ENCODE measurements at places on chromosomes 12 and 14.

- DNase-seq = no peak
Measured at GRCh38 chr14:81366214-81366613, 33.9 kb downstream of the STON2 start.

DNA sequence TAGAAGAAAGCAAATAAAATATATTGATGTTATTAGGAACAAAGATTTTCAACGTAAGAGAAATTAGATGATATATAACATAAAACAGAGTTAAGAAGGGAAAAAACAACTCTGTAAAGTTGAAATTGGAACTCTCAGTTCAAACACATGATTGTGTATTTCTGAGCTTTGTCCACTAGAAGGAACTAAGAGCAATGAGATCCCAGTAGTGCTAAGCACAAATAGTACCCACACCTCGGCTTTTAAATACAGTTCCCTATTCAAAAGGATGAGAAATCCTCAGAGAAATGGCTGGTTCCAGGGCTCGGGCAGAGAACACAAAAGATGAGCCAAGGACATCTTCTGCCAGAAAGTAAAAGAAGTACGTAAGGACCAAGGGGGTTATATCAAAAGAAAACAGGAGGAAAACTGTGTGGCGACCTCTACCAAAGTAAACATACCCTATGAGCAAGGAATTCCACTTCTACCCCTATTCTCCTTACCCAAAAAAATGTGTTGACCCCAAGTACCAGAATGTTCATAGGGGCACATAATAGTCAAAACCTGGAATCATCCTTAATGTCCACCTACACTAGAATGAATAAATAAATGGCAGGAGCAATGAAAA lies 96.6 kb downstream of the SPTSSA start:
- no peak for DNase-seq

- DNase-seq = no peak
Measured at GRCh38 chr12:112126911-112127310, 1.6 kb downstream of the TRAFD1 start.

GRCh38 chr12:25694072-25694471 lies 141.0 kb upstream of the LMNTD1 start:
- no peak for DNase-seq

GRCh38 chr12:65838330-65838976 lies 14.2 kb downstream of the HMGA2 start:
- DNase-seq = no peak

- peak; percentile 3 for DNase-seq
Measured at GRCh38 chr14:101761881-101762529, 496 bp downstream of the PPP2R5C start.

GRCh38 chr12:65822732-65823512 lies 1.4 kb upstream of the HMGA2 start:
- DNase-seq = no peak

- DNase-seq = no peak
Measured at GRCh38 chr12:53481939-53482586, 17.2 kb downstream of the MAP3K12 start.

GRCh38 chr14:99670361-99671234 lies 13.5 kb upstream of the CYP46A1 start:
- DNase-seq = no peak

GRCh38 chr14:101962503-101962874 lies 1.9 kb upstream of the DYNC1H1 start:
- no peak for DNase-seq

GRCh38 chr12:45913631-45914030 lies 76.7 kb downstream of the SCAF11 start:
- no peak for DNase-seq

GRCh38 chr14:43671716-43672485 lies 835.2 kb downstream of the FSCB start:
- DNase-seq = no peak

- no peak for DNase-seq
Measured at GRCh38 chr14:90893510-90893909, 77.3 kb upstream of the TTC7B start.

GRCh38 chr14:90554341-90554740 lies 157.5 kb downstream of the CALM1 start:
- no peak for DNase-seq

- DNase-seq = peak; percentile 38
Measured at GRCh38 chr14:28608851-28609828, 157.4 kb upstream of the FOXG1 start.

- no peak for DNase-seq
Measured at GRCh38 chr12:116186482-116187150, 90.9 kb downstream of the MED13L start.

GRCh38 chr14:78501909-78502308 lies 331.7 kb downstream of the NRXN3 start:
- DNase-seq = no peak

- DNase-seq = no peak
Measured at GRCh38 chr14:88463318-88463717, 77.9 kb downstream of the SPATA7 start.

- DNase-seq = no peak
Measured at GRCh38 chr12:71892059-71892458, 46.6 kb upstream of the TPH2 start.

DNA sequence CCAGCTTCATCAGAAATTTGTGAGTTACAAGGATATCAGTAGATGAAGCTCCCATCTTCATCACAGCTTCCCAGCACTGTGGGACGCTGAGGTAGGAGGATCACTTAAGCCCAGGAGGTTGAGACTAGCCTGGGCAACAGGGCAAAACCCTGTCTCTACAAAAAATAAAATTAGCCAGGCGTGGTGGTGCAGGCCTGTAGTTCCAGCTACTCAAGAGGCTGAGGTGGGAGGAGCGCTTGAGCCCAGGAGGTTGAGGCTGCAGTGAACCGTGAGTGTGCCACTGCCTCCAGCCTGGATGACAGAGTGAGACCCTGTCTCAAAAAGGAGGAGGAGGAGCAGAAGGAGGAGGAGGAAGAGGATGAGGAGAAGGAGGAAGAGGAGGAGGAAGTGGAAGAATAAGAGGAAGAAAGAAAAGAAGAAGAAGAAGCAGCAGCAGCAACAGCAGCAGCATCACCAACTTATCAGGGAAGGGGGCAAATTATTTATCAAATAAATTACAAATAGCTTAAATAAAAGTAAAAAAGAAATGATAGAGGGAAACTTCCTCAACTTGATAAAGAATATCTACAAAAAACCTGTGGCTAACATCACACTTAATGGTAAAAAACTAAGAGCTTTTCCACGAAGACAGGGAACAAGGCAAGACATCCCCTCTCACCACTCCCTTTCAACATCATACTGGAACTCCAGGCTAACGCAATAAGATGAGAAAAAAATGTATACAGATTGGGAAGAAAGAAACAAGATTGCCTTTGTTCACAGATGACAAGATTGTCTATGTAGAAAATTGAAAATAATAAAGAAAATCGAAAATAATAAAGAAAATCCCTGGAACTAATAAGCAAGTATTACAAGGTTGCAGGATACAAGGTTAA lies 69.6 kb downstream of the NINJ2 start:
- DNase-seq = no peak

- DNase-seq = no peak
Measured at GRCh38 chr12:26566675-26567074, 266.3 kb downstream of the ITPR2 start.

- DNase-seq = no peak
Measured at GRCh38 chr12:69524755-69525469, 54.7 kb downstream of the FRS2 start.

- no peak for DNase-seq
Measured at GRCh38 chr12:101748907-101749306, 9.6 kb upstream of the SYCP3 start.

DNA sequence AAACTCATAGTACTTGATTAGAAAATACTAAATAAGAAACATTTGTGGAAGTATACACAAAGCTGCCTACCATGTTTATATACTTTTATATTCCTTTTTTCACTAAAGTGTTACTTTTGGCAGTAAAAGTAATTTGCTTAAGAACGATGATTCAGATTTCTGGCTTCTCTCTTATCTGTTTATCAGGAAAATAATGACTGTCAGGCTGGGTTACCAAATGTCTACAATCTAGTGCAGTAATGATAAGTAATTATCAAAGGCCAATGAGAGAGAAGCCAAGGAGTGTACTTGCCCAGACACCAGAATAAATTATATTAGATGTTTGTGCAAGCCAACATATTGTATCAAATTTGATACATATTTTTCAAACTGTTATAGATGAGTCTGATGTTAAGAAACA lies 113.4 kb downstream of the RALGAPA1 start:
- no peak for DNase-seq

GRCh38 chr14:105333020-105333490 lies 18.5 kb downstream of the PACS2 start:
- no peak for DNase-seq

DNA sequence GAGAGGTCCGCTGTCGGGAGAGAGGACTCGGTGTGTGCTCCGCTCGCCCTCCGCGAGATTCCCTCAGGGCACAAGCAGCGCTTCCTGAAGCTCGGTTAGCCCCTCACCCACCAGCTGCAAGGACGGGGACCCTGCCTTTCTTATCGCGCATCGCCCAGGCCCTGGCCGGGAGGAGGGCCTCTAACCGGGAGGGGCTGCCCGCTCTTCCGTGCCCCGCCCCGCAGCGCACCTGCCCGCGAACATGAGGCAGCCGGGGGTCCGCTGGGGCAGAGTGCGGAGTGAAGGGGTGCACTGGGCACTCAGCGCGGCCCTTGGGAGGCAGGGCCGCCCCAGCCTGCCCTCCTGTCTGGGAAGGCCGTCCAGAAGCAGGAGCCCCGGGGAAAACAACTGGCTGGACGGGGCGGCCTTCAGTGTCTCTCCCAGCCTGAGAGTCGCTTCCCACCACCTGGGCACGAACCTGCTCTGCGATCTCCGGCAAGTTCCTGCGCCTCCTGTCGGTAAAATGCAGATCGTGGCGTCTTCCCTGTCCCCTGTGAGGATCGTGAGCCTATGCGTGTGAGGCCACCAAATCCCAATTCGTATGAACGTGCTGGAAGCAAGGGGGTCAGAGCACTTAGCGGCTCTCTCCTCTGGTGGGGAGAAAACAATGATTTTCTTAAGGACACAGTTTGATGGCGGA lies 28.0 kb upstream of the ADIPOR2 start:
- no peak for DNase-seq

- no peak for DNase-seq
Measured at GRCh38 chr12:84694116-84694515, 218.5 kb downstream of the SLC6A15 start.

GRCh38 chr14:56189307-56189706 lies 71.1 kb downstream of the PELI2 start:
- no peak for DNase-seq

- peak; percentile 47 for DNase-seq
Measured at GRCh38 chr12:51827925-51828818, 20.3 kb downstream of the FIGNL2 start.

DNA sequence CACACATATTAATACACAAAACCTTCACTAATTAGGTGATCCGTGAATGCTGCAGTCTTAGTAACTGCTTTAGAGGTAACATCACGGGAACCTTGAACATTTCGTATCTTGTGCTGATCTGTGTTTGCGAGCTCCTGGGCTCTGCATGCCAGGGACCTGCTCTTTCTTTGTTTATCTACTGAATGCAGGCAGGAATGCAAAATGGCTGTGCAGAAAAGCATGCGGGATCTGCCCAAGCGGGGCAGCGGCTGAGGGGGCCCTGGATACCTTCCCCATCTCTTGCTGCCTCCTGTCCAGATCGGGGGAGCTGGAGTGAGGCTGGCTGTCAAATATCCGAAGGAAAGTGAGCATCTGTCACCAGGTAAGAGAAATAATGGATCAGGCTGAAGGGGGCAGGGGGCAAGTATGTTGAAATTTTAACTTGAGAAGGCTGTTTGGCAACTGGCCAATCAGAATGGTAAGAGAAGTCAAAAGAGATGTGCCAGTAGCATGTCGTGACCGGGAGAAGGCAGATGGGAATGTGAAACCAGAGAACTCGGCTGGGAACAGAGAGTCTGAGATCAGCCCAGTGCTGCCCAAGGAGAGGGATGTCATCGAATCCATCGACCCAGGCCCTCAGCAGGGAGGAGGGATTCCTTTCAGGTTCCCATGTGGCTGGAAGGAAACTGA lies 191.4 kb downstream of the TTC7B start:
- peak; percentile 39 for DNase-seq

DNA sequence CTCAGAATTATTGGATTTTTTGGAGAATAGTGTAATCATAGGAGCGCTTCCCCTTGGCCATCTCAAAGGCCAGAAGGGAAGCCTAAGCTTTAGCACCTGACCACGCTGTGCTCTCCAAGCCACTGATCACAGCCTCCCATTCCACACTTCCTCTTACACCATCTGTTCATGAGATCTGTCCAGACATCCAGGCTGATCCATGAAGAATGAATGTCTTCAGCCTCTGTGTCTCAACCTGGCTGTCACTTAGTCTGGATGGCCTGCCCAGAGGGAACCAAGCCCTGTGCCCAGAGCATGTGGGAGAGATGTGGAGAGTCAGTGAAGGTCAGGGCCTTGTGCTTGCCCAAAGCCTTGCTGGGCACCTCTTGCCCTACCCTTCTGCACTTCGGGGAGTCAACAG lies 40.5 kb downstream of the TSPAN11 start:
- no peak for DNase-seq

DNA sequence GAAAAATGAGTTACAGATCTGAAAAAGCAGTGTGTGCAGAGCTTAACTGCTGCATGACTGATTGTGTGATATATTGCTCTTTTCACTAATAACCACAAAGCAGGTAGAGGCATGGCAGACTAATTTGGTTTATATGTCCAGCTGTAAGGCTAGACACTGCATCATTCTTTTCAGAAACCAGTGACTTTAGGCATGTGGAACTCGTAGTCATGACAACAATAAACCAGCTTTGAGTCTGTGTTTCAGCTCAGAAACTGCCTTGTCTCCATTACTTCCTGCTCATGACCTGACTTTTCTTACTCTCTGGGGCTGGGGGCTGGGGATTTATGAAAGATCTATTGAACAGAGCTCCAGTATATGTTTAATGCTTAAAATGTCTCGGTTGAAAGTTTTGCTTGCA lies 146.8 kb upstream of the LRIG3 start:
- no peak for DNase-seq

- DNase-seq = no peak
Measured at GRCh38 chr12:38744041-38744440, 161.3 kb downstream of the CPNE8 start.

DNA sequence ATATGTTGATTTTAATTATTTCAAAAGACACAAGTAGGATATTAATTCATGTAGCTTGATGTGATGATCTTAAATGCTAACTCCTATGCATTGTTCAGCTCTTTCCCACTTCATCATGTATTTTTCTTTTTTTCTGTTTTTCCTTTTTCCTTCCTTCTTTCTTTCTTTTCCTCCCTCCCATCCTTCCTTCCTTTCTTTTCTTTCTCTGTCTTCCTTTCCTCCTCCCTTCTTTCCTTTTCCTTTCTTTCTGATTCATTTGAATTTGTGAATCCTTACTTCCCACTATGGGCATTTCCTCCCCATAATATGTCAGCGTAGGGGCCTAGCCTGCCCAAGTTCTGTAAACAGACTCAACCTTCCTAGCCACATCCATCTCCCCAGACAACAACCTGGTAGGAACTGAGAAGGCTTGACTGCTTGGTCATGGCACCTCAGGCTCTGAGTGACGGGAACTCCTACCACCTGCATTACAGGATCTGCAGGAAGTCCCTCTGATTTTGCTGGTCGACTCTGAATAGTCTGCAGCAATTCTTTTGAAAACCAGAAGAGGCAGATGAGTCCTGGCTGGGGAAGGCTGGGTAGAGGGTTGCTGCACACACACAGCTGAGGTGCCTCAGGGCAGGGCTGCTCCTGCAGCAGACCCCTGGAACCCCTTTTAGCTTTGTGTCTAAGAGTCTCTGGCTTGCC lies 33.4 kb upstream of the BHLHE41 start:
- DNase-seq = no peak

GRCh38 chr12:2631653-2632350 lies 163.0 kb upstream of the FKBP4 start:
- no peak for DNase-seq

Data from NCI-H187 (cell line).